ENCODE measurements at places on chromosomes 6 and 20. TPM values are rescaled to one million over a fixed set of nuclear protein-coding genes. Genes with fewer than 3 reads are reported as not detected.

ARMH2 gene
- not detected for total RNA-seq

ZKSCAN4 gene
- 4.1 TPM for total RNA-seq

VSTM2L gene
- not detected for total RNA-seq

ZSCAN9 gene
- 1.8 TPM for total RNA-seq

APOM gene
- 3.4 TPM for total RNA-seq

TAB2 gene
- 65.8 TPM for total RNA-seq

- H3K36me3 ChIP-seq: no peaks in the 10 kb centered on the region
- peaks cover 22% of the 10 kb centered on the region for H3K27me3 ChIP-seq
- DNase-seq: peak; percentile 63
- no peak overlapping the region for H3K27ac ChIP-seq
Measured at GRCh38 chr20:60695226-60696000, 556.6 kb upstream of the CDH4 start.

DNA sequence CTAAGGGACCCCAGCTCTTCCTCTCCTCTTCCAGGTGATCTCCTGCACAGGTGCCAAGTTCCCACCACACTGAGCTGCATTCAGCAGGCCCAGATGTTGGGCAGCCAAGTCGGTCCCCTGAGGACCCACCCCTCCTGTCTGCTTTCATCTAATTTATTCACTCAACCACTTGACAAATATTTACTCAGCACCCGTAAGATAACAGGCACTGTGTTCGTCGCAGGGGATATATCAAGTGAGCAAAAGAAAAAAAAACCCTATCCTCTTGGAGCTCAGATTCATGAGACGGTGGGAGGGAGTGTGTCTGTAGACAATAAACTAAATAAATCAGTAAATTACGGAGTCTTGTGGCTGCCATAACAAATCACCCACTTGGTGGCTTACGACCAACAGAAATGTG, 143.6 kb downstream of the MRPL14 start:
- H3K36me3 ChIP-seq: no peaks in the 10 kb centered on the region
- H3K4me1 ChIP-seq: no peaks in the 10 kb centered on the region
- H3K4me3 ChIP-seq: no peak overlapping the region
- no peak for DNase-seq

- peaks cover 48% of the 10 kb centered on the region for H3K36me3 ChIP-seq
- DNase-seq: no peak
- peaks cover 2% of the 10 kb centered on the region for H3K4me1 ChIP-seq
- H3K27me3 ChIP-seq: no peaks in the 10 kb centered on the region
- no peak overlapping the region for H3K27ac ChIP-seq
Measured at GRCh38 chr20:21384308-21384892, 12.9 kb downstream of the NKX2-4 start.

GRCh38 chr6:158083455-158084325, 84.4 kb downstream of the SERAC1 start:
- no peak for DNase-seq
- no peak overlapping the region for H3K27ac ChIP-seq
- no peaks in the 10 kb centered on the region for H3K27me3 ChIP-seq
- H3K36me3 ChIP-seq: peaks cover 52% of the 10 kb centered on the region

DNA sequence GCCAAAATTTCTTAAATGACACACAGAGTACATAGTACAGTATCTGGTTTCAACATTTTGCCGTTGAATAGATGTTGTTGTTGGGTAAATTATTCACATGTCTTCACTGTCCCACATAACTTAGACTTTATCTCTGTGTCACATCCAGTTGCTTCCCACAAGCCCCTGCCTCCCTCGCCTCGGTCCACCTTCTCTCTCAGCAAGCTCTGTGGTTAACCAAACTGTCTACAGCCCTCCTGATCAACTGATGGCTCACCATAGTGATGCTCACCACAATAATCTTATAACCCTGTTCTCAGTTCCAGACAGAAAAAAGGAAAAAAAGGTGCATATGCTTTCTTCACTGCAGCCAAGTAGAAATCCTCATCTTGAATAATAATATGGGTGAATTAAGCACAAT, 23.0 kb downstream of the IL17F start:
- H3K27me3 ChIP-seq: peaks cover 29% of the 10 kb centered on the region
- no peak overlapping the region for H3K4me3 ChIP-seq
- H3K4me1 ChIP-seq: peaks cover 12% of the 10 kb centered on the region
- DNase-seq: peak; percentile 66
- H3K27ac ChIP-seq: no peak overlapping the region

DNA sequence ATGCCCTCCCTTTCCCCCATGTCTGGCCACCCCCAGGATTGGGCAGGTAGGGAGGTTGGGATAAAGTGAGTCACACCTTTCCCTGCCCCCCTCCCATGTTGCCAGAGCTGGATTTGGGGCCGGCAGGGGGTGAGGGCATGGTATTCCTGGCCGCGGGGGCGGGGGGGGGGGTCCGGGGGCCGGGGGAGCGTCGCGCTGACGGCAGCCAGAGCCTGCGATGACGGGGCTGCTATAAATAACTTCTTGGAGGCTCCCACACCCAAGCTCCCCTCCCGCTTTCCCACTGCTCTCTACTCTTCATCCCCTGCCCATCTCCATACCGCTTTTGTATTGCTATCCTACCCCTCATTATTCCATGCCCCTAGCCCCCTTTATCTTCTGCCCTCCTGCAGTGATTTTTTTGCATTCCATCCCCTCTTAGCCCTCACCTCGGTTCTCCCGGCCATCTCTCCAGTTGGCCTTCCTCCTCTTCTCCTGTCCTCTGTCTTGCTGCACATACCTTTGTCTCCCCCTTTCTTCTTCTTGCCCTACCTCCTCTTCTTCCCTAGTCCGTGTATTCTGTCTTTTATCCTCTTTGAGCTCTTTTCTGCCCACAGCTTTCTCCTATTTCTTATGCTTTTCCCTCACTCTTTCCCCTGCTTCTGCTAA, 13.8 kb downstream of the SYNGAP1 start:
- no peaks in the 10 kb centered on the region for H3K27me3 ChIP-seq
- H3K36me3 ChIP-seq: peaks cover 19% of the 10 kb centered on the region
- no peak overlapping the region for H3K27ac ChIP-seq
- no peak overlapping the region for H3K4me3 ChIP-seq
- DNase-seq: no peak

- H3K27me3 ChIP-seq: peaks cover 9% of the 10 kb centered on the region
- H3K4me3 ChIP-seq: no peak overlapping the region
- H3K27ac ChIP-seq: no peak overlapping the region
- no peak for DNase-seq
Measured at GRCh38 chr6:119171088-119171841, 92.8 kb upstream of the FAM184A start.

DNA sequence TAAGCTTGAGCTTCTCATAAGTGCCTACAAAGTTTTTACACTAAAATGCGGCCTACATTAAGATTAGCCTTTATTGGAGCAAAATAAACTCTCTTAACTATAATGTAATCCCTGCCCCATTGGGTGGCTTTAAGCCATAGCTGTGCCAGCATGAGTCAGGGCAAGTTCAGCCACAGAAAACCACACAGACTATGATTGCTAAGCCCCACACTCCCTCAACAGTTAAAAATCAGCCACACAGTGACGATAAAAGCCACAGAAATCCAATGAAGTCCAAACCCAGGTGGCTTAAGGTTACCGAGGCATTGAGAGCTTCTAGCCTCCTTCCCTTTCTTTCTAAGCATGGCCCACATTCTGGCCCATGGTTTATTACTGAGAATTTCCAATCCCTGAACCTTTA, 61.6 kb downstream of the GRM1 start:
- no peaks in the 10 kb centered on the region for H3K4me1 ChIP-seq
- no peaks in the 10 kb centered on the region for H3K36me3 ChIP-seq
- H3K4me3 ChIP-seq: no peak overlapping the region
- DNase-seq: no peak

- H3K27me3 ChIP-seq: no peaks in the 10 kb centered on the region
- peaks cover 4% of the 10 kb centered on the region for H3K36me3 ChIP-seq
- DNase-seq: no peak
- no peak overlapping the region for H3K4me3 ChIP-seq
- no peaks in the 10 kb centered on the region for H3K4me1 ChIP-seq
Measured at GRCh38 chr20:62845416-62846160, 16.0 kb downstream of the TCFL5 start.

DNA sequence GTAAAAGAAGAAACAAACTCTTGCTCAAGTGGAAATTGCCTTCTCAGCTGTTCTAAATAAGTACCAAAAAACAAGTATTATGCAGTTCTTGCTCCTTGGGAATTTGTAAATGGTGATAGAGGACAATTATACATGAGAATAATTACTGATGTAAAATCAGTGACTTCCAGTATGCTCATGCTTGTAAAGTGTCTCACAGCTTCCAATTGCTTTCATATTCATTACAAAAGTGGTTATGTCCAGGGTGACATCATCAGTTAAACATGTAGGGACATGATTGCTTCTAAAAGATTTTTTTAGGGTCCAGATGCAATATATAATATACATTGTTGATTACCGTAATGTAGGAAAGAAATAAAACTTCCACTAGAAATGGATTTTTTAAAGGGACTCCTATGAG, 122.8 kb upstream of the B3GAT2 start:
- no peak overlapping the region for H3K27ac ChIP-seq
- no peaks in the 10 kb centered on the region for H3K4me1 ChIP-seq
- no peak for DNase-seq
- H3K27me3 ChIP-seq: peaks cover 5% of the 10 kb centered on the region
- no peak overlapping the region for H3K4me3 ChIP-seq
- no peaks in the 10 kb centered on the region for H3K36me3 ChIP-seq

- H3K4me1 ChIP-seq: peaks cover 27% of the 10 kb centered on the region
- H3K27me3 ChIP-seq: no peaks in the 10 kb centered on the region
- DNase-seq: no peak
- no peaks in the 10 kb centered on the region for H3K36me3 ChIP-seq
- H3K27ac ChIP-seq: no peak overlapping the region
Measured at GRCh38 chr6:85406641-85407075, 43.2 kb upstream of the NT5E start.

DNA sequence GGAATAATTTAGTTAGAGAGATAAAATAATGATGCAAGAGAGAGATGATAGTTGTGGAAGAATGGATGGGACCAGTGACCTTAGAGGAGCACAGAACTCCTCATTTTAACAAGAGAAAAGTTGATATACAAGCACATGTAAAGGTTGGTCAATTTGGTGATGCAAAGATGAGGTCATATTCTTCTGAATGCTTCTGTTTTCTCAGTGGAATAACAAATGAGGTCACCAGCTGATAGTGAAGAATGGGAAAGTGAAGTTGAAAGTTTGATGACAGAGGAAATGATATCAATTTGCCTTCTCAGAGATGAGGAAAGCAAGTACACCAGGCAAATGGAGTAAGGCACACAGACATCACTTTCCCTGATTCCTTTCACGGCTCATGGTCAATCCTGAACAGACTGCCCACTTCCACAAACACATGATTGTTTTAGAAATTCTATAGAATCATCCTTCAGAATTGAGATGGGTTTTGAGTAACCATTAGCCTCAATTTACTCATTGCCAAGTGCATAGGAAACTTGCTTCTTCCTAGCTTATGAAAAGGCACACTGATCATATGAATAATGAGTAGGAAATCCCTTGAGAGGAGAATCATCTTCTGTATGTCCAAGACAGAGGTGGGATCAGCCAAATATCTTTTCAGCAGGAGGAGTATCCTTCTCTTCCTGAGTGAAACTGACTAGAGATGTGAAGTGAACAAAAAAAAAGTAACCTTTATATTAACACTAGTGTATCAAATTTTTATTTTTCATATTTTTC, 82.4 kb upstream of the TCF21 start:
- H3K27ac ChIP-seq: no peak overlapping the region
- peaks cover 35% of the 10 kb centered on the region for H3K27me3 ChIP-seq
- no peak overlapping the region for H3K4me3 ChIP-seq
- no peak for DNase-seq
- no peaks in the 10 kb centered on the region for H3K4me1 ChIP-seq

GRCh38 chr6:139080255-139080920, 51.8 kb downstream of the ABRACL start:
- H3K27ac ChIP-seq: no peak overlapping the region
- no peaks in the 10 kb centered on the region for H3K36me3 ChIP-seq
- H3K27me3 ChIP-seq: no peaks in the 10 kb centered on the region
- H3K4me1 ChIP-seq: no peaks in the 10 kb centered on the region

- H3K27me3 ChIP-seq: peaks cover 5% of the 10 kb centered on the region
- no peak overlapping the region for H3K27ac ChIP-seq
- no peaks in the 10 kb centered on the region for H3K36me3 ChIP-seq
- no peak for DNase-seq
- H3K4me3 ChIP-seq: no peak overlapping the region
- no peaks in the 10 kb centered on the region for H3K4me1 ChIP-seq
Measured at GRCh38 chr20:59697068-59697467, 92.7 kb downstream of the PHACTR3 start.

- no peaks in the 10 kb centered on the region for H3K4me1 ChIP-seq
- H3K27me3 ChIP-seq: peaks cover 3% of the 10 kb centered on the region
- H3K4me3 ChIP-seq: no peak overlapping the region
- DNase-seq: no peak
Measured at GRCh38 chr6:123022975-123023374, 26.9 kb downstream of the CLVS2 start.

DNA sequence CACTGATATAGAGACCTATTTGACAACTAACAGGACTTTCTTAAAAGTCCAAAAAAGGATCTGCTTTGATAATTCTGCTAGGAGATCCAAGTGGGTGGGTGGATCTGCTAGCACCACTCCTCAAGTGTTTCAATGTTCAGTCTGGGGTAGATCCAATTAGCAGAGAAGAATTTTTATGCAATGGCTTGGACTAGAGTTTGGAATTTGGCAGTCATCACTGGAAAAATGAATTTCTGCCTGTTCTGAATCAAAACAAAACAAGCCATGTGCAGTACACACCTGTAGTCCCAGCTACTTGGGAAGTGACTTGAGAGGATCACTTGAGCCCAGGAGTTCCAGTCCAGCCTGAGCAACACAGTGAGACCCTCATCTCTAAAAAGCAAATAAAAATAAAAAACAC, 12.6 kb upstream of the GNMT start:
- H3K4me3 ChIP-seq: no peak overlapping the region
- peaks cover 3% of the 10 kb centered on the region for H3K36me3 ChIP-seq
- DNase-seq: no peak
- H3K27ac ChIP-seq: peak overlapping the region; percentile 19
- no peaks in the 10 kb centered on the region for H3K27me3 ChIP-seq

DNA sequence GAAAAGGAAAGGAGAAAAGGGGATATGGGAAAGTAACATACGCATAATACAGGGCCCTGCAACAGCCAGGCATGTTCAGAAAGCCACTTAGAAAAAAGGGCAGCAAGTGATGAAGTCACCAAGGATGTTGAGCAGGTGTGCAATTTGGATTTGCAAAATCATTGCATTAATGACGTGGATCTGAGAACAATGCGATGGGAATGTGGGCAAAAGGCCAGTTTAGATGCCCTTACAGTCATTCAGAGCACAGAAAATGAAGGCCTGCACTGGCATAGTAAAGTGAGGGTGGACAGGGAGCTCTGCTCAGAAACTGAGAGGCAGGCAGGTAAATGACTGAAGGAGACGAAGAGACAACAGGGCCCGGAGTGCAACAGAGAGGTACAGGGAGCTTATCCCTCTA, 123.7 kb upstream of the NHSL1 start:
- no peak overlapping the region for H3K27ac ChIP-seq
- H3K36me3 ChIP-seq: no peaks in the 10 kb centered on the region
- H3K4me1 ChIP-seq: no peaks in the 10 kb centered on the region
- DNase-seq: no peak
- no peak overlapping the region for H3K4me3 ChIP-seq

GRCh38 chr6:165705941-165706340, 42.9 kb upstream of the PDE10A start:
- H3K27me3 ChIP-seq: peaks cover 3% of the 10 kb centered on the region
- H3K4me3 ChIP-seq: no peak overlapping the region
- H3K36me3 ChIP-seq: no peaks in the 10 kb centered on the region
- no peak overlapping the region for H3K27ac ChIP-seq
- H3K4me1 ChIP-seq: no peaks in the 10 kb centered on the region

- no peak for DNase-seq
- H3K4me3 ChIP-seq: no peak overlapping the region
Measured at GRCh38 chr6:167558246-167559177, 233.6 kb downstream of the TTLL2 start.

Measured in activated CD4-positive, alpha-beta T cell treated with anti-CD3 and anti-CD28 coated beads for 36 hours (primary cell).